ENCODE measurements at places on chromosomes 12 and 14. TPM values are rescaled to one million over a fixed set of nuclear protein-coding genes. Genes with fewer than 3 reads are reported as not detected.

SPX gene
- total RNA-seq: 1.6 TPM

PPP1R1A gene
- total RNA-seq: not detected

TMEM229B gene
- 0.32 TPM for total RNA-seq

ATF1 gene
- total RNA-seq: 82.3 TPM

MGAT4C gene
- not detected for total RNA-seq

KRT75 gene
- not detected for total RNA-seq

IL26 gene
- total RNA-seq: 0.53 TPM

FSCB gene
- not detected for total RNA-seq

CLEC1B gene
- total RNA-seq: not detected

EMP1 gene
- total RNA-seq: 19.2 TPM

IFNG gene
- 34.3 TPM for total RNA-seq

CLEC4A gene
- 0.95 TPM for total RNA-seq

CINP gene
- 43.0 TPM for total RNA-seq

NPFF gene
- not detected for total RNA-seq

VRTN gene
- total RNA-seq: not detected

PDE3A gene
- total RNA-seq: not detected

ZBTB42 gene
- total RNA-seq: 3.0 TPM

ABCD2 gene
- 10.0 TPM for total RNA-seq

PZP gene
- total RNA-seq: not detected

PRR13 gene
- 145 TPM for total RNA-seq

SYCP3 gene
- total RNA-seq: 0.30 TPM

Measured in activated T-cell treated with anti-CD3 and anti-CD28 coated beads, Interleukin-2, amount 50 U/mL, for 72 hours (primary cell).